ENCODE measurements at places on chromosomes 5 and 9.

GRCh38 chr9:76114144-76114543 lies 223.7 kb downstream of the PCSK5 start:
- no peak for DNase-seq

DNA sequence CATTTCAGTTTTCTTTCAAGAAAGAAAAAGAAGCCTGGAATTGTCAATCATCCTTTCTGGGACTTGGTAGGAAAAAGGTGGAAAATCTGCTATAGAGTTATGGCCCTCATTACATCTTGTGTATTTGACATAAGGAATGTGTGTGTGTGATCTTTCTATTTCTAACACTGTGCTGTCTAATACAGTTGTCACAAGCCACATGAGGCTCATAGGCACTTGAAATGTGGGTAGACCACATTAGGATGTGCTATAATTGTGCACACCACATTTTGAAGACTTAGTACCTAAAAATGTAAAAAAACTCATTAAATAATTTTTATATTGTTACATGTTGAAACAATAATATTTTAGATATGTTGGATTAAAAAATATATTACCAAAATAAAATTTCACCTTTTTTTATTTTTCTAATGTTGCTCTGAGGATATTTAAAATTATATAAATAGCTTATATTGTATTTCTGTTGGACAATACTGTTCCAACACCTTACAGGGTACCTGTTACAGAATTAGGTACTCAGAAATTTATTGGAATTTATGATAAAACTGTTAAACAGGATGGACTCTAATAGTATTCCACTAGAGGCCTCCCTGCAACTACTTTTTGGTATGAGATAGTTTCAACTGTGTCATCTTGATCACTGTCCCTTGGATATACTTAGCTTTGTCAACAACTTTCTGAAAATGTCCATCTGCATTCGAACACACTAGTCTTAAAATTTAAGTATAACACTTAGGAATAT lies 18.4 kb downstream of the MSANTD3 start:
- no peak for DNase-seq

DNA sequence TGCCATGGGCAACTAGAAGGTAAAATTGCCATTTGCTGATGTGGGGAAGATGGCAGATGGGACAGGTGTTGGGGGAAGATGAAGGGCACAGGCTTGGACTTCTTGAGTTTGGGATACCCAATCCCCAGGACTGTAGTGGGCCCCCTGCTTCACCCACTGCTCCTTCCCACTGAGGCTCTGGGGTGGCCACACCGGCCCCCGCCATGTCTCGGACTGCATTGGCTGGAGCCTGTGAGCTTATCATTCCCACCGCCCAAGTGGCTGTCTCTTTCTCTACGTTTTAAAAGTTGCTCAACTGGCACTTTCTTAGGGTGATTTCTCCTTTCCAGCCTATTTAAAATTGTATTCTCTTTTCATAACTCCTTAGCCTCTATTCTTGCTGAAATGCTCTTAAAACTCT lies 730.0 kb upstream of the ADAMTS16 start:
- DNase-seq = no peak

- DNase-seq = peak; percentile 93
These were observed 156.0 kb upstream of the MAST4 start for GRCh38 chr5:66440202-66440680.

DNA sequence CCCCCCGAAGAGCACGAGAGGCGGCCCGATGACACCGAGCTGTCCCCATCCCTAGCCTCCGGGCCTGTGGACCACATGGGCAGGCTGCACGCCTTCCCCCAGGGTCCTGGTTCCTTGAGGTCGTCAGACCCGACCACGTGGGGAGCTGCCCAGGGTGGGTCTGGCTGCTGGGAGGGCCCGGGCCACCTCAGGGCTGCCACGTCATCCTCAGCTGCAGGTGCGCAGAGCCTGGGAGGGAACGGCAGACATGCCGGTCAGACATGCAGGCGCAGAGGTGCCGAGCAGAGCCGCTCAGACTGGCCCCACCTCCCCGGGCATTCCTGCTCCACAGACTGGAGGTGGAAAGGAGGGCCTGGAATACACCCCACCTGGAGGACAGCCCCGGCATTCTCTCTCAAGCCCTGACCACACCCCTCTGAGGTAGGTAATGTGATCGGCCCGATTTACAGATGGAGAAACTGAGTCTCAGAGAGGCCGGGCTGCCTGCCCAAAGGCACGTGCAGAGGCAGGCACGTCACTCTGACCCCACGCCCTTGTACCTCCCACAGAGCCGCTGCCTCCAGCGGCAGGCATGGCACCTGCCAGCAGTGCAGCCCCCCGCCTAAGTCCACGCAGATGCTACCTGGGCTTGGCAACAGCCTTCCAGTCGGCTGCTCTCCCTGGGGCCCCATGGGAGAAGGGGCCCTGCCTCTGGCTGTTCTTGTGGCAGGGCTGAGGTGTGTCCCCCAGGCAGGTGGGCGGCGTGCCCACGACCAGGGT lies 649 bp downstream of the CCDC187 start:
- no peak for DNase-seq

GRCh38 chr5:10726913-10727517 lies 34.0 kb downstream of the DAP start:
- no peak for DNase-seq

DNA sequence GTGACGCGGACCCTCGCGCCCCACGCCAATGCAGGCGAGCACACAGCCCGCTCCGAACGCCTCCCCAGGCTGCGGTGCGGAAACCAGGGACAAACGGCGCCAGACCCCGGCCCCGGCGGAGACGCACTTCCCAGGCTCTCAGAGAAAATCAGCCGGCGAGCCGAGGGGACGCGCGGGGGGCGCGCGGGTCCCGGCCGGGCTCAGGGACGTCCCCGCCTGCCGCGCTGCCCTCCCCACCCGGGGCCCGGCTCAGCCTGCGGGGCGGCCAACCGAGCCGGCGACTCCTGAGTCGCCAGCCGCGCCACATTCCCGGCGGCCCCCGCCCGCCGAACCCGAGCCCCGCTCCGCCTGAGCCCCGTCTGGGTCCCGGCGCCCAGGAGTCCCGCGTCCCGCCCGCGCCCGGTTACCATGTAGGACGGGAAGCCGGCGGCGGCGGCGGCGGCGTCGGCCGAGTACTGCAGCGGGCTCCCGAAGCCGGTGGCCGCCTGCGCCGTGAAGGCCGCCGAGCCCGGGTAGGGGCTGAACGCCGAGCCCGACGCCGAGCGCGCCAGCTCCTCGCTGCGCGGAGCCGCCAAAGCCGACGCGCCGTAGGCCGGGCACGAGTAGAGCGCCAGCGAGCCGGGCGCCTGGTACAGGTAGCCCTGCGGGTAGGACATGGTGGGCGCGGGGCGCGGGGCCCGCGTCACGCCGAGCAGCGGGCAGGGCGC lies 566 bp downstream of the IRX2 start:
- no peak for DNase-seq

- no peak for DNase-seq
These were observed 175.3 kb downstream of the DAB2IP start for GRCh38 chr9:121826711-121827110.

GRCh38 chr5:41338136-41338675 lies 124.9 kb upstream of the C6 start:
- DNase-seq = no peak

DNA sequence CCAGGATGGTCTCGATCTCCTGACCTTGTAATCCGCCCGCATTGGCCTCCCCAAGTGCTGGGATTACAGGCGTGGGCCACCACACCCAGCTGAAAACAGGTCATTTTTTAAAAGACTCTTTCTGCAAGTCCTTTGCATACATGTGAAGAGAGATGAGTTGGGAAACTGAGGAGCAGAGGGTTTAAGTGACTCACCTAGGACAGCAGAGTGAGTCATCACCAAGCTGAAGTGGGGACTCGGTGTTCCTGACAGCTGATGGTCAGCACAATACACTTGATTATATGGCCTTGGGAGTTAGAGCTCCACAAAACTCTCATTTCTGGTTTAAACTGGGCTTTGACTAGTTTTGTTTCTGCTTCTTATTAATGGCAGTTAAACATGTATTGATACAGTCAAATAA lies 38.1 kb upstream of the SSBP2 start:
- DNase-seq = peak; percentile 62

- DNase-seq = no peak
These were observed 111.1 kb downstream of the AGTPBP1 start for GRCh38 chr9:85630676-85631075.

- peak; percentile 95 for DNase-seq
These were observed 136.1 kb downstream of the RGS3 start for GRCh38 chr9:113599646-113600022.

- DNase-seq = no peak
These were observed 22.6 kb upstream of the ORM1 start for GRCh38 chr9:114300153-114300845.

DNA sequence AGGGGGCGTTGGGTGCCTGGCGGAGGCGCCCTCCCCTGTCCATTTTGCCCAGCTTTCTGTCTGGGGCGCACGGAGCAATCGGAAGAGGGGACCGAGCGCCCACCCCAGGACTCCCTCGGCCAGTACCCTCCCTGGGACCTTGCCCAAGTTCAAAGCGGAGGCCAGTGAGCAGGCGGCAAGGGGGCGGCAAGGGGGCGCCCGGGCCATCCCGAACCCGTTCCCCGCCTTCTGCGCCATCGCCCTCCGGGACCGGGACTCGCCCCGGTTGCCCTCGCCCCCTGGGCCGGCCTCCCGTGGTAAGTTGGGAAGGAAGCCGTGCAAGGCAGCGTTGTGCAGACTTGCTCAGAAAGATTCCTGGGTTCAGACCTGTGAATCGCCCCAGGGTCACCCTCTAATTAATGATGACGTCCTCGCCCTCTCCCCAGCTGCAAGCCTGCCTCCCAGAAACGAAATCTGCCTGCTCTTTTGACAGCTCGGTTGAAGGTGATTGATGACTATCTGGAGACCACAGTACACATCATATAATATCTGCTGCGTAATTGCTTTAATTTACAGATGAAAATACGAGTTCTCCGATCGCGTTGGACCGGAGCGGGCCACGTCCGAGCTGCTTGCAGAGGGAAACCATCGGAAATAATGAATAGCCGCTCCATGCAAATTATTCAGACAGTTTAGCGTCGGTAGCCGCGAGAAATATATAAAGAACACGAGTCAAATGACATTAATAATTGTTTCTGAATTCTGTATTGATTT lies 1.4 kb upstream of the IRX4 start:
- no peak for DNase-seq

DNA sequence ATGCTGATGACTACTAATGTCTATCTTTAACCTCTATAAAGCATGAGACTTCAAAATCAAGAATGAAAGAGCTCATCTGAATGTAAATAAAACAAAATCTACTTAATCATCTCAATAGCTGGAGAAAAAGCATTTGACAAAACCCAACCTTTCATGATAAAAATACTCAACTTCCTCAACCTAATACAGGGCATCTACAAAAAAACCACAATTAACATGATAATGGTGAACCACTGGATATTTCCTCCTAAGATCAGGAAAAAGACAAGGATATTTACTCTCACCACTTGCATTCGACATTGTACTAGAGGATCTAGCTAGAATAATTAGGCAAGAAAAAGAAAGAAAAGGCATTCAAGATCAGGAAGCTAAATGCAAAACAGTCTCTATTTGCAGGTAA lies 49.3 kb downstream of the FAM169A start:
- no peak for DNase-seq

DNA sequence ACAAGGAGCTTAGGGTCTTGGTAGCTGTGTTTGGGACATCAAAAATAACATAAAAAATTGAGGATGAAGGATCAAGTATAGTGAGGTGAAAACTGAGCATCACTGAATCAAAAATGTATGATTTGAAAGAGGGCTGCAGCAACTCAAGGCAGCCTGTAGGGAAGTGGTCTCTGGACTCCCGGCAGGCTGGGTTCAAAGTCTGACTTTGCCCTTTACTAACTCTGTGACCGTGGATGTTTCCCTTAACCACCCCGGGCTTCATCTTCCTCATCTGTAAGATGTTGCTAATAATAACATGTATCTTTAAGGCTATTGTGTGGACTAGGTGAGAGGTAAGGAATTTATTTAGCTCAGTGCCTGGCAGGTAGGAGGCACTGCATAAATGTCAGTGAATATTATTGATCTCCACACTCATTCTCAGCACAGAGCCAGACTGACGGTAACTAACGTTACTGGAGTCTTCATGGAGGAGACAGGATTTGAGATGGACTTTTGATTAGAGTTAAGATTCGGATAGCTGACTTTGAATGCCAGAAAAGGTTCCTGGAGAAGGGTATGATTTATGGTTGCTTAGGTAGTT lies 367.3 kb downstream of the NDUFS4 start:
- no peak for DNase-seq

GRCh38 chr5:157266286-157267007 lies 524 bp downstream of the CYFIP2 start:
- no peak for DNase-seq

GRCh38 chr5:170277867-170278281 lies 19.7 kb downstream of the LCP2 start:
- no peak for DNase-seq

- DNase-seq = no peak
These were observed 20.8 kb downstream of the AGXT2 start for GRCh38 chr5:35026941-35027340.

DNA sequence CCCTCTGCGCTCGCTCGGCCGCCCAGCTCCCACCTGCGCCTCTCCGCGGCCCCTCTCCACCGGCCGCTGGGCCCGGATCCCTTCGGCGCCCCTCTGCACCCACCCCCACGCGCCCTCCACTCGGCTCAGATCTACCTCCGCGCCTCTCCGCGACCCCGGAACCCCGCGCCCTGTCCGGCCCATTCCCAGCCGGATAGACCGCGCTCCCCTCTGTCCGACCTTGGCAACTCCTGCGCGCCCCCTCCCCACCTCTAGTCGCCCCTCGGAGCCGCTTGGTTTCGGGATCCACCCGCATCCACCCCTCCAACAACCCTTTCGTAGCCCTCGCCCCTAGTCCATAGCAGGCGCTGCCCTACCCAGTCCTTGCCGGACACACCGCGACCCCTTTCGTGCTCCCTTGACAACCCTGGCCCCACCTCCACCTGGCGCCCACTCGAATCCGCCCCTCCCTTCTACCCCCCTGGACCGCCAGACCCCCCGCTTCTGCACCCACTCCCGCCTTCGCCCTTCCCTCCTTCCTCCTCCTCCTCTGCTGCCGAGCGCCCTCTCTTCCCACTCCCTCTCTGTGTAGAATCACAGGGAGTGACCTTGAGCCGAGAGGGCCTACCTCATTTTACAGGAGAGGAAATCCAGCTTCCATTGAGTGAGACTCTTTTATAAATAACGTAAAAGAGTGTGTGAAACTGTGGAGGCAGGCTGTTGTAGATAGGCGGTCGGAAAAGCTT lies 525 bp upstream of the AK3 start:
- no peak for DNase-seq

- no peak for DNase-seq
These were observed 142.8 kb downstream of the RASEF start for GRCh38 chr9:82920154-82920553.

DNA sequence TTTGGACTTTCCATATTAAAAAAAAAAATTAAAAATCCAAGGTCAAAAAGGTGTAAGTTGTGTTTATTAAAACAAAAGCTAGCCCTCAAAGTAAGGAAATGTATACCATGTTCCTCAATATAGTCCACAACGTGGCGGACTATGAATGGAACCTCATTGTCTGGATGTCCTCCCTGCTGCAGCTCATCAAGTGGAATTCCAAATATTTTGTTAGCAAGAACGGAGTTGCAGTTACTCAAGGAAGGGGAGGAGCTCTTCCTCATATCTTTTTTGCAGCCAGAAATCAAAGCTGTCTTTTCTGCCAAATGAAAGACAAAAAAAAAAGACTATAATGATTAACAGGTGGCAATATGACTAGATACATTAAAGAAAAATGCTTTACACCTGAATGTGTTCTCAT lies 14.0 kb downstream of the FAM13B start:
- DNase-seq = no peak

- DNase-seq = no peak
These were observed 25.5 kb downstream of the OR2V1 start for GRCh38 chr5:181105391-181106025.

- no peak for DNase-seq
These were observed 251.6 kb downstream of the GRIA1 start for GRCh38 chr5:153742060-153742459.
